ENCODE measurements at places on chromosomes 2 and 18.

DNA sequence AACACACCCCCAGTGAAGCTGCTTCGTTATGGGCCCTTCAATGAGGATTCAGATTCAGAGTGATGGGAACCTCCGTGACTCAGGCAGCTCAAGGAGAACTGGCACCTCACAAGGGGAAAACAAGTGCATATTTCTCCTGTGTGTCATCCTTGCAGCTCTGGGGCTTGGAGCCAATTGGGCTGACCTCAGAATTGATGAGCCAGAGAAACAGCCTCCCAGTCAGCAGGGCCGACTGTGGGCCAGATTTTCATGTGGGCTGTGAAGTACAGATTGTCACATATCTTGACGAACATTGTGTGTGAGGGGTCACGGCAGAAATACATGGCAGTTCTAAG is 189.6 kb upstream of the SP5 start:
- no peak for DNase-seq

GRCh38 chr2:705971-706511 is 28.8 kb upstream of the TMEM18 start:
- DNase-seq, result no peak

GRCh38 chr2:214215107-214215506 is 195.7 kb upstream of the VWC2L start:
- DNase-seq, result no peak

GRCh38 chr18:36762074-36762473 is 66.7 kb downstream of the TPGS2 start:
- no peak for DNase-seq

DNA sequence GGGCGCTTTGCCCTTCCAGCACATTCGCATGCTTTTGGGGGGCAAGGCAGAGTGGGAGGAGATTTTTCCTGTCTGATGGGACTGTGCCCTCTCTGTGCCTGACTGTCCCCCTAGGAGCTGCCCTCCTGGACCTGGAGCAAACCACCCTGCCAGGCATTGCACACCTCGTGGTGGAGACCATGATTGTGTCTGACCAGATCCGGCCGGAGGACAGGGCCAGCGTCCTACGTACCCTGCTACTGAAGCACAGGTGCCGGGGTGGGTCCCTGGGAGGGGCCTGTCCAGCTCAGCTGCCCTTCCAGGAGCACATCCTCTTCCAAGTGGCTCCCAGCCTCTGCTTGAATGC is 5.3 kb downstream of the SLC4A3 start:
- no peak for DNase-seq

DNA sequence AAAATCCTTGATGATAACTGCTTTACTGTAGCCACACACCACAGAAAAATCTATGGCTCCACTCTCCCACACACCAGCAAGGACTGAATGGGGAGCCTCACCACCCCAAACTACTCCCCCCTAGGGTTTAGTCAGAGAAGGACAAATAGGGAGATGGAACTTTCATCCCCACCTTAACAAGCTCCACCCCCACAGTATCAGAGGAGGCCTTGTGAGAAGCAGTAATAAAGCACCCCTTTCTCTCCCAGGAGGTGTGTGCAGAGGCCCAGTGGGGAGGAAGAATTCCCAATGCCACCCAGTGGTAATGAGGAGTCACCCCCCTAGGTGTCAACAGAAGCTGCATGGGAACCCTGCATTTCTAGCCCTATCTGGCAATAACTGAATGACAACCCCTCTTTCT is 224.9 kb downstream of the TNS1 start:
- no peak for DNase-seq

All from activated T-helper 1 cell treated with anti-CD3 and anti-CD28 coated beads, Interleukin-2, amount 50 U/mL, for 16 hours (primary cell).